Panc1 (cell line): ENCODE measurements at places on chromosomes 12 and 14.

DNA sequence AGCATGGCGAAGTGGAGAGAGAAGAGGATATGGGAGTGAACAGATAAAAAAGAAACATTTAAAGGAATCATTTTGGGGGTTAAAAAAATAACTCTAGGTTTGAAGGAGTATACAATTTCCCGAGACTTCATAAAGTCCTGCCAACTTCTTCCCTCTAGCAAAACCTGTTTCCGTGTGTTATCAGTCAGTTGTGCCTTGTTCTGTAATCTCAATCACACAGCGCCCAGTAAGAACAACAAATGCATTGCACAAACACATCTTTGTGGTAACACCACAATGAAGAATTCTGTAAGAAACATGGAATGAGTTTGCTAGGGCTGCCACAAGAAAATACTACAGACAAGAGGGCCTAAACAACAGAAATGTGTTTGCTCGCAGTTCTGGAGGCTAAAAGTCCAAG is 144.7 kb upstream of the FUT8 start:
- DNase-seq = no peak

- DNase-seq = no peak
Measured at GRCh38 chr12:65490250-65490649, 211.8 kb downstream of the MSRB3 start.

DNA sequence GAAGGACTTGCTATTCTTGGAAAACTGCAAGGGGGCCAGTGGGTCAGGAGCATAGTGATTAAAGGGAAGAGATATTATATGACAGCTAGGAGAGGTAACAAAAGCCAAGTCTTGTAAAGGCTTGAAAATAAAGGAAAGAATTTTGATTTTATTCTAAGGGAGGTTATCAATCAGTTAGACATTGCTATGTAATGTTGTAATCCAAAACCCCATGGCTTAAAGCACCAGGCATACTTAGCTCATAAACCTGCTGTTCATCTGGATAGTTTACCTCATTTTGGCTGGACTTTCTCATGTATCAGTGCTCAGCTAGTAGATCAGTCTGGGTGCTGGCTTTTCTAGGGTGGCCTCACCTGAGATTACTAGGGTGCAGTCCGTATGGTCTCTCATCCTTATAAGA is 680.9 kb upstream of the LMO3 start:
- DNase-seq = no peak

- DNase-seq = no peak
Measured at GRCh38 chr14:90750701-90751100, 65.5 kb downstream of the TTC7B start.
